ENCODE measurements at places on chromosomes 7 and 10.

DNA sequence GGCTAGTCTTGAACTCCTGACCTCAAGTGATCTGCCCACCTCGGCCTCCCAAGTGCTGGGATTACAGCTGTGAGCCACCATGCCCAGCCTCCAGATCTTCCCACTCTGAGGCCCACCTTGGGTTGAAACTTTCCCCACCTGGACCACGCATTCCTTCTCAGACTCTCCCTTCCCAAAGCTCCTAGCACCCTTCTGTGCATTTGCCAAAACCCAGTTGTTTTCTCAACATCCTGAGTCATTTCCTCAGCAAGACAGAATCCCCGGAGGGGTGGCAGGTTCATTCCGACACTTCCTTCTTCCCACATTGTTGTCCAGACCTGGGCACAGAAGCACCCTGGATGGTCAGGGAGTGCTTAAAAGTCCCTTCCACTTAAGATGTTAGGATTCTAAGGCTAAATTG, 28.9 kb downstream of the BAG3 start:
- DNase-seq: no peak

GRCh38 chr7:25005658-25006057, 25.7 kb upstream of the OSBPL3 start:
- no peak for DNase-seq

- no peak for DNase-seq
These were observed 119.9 kb downstream of the PAXIP1 start for GRCh38 chr7:154882931-154883474.

DNA sequence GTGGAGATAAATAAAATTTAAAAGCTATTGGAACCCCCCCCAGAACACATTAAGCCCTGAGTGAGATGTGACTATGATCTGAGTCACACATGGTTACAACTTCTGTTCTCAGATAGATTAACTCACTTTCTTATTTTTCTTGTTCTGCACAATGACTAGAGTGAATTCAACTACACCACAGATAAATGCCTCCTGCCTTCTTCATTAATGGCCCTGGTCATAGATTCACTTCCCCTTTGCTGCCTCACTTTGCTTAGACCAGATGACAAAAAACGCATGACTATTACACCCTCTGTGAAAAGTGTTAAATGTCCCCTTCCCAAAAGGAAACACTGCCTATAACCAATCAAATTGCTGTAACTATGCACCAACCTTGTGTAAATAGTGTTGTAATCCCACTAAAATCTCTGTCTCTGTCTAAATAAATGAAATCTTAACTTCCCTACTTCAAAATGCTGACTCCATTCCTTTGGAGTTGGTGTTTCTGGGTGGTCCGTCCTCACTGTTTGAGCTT, 49.4 kb downstream of the AKR1D1 start:
- DNase-seq: no peak

DNA sequence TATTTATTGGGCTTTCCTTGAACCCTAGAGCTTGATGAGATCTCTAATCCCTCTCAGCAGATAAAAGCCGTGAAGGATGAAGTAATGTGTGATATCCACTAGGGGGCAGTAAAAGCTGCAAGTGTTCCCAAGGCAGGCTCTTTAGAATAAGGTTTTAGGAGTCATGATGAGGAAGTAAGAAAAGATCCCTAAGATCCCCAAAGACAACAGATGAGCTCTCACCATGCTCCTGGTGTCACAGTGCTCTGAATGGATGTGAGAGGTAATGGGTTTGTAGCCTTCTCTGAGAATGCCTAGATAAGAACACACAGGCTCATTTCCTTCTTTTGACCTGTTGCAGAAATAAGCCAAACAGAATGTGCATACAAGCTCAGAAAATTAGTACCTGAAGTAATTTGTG, 70.4 kb upstream of the ITPRID1 start:
- DNase-seq: no peak

DNA sequence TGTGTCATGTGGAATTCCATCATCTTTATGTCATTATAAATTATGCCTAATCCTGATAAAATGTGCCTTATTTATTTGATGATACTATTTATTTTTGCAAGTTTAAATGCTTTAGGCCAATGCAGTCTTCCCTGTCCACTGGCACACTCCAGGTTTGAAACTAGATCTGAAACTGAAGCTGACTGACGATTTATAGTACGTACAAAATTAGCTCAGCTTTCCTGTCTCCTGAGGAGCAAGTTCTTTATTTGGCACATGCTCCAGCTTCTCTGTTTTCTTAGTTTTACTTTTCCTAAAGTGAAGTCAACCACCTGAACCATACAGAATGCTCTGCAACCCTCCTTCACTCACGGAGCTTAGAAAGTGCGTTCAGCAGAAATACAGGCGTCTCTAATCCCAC, 164.1 kb downstream of the HECW1 start:
- no peak for DNase-seq

GRCh38 chr10:106401967-106402366, 762.5 kb downstream of the SORCS1 start:
- no peak for DNase-seq

DNA sequence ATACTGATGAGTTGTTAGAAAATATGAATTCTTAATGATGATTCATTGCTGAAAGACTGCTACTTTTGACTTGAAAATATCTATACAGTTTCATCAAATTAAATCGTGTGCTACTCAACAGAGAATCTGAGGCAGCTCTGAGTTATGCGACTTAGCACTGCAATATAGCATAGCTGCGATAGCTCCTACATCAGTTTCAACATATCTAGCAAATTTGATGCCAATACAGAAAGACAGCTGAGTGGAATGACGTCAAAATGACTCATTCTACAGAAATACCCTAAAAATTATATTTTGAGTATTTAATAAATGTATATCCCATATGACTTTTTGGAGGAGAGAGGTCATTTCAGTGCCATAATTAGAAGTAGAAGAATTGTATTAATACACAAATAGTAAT, 1.1 kb upstream of the TARP start:
- DNase-seq: no peak

DNA sequence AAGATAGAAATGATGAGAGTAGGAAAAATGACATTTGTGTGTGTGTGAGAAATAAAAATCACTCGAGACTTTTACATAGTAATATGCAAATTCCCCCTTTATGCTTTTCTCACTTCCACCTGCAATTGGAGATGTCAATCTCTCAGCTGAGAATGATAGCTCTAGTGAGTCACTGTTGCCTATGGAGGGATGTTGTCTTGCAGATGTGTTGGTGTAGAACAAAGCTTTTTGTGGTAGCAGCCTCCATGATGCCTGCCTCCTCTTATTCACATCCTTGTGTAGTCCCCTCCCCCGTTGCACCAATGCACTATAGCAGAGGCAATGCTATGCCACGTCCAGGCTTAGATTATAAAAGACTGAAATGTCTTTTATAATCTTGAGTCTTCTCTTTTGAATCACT, 33.8 kb downstream of the SPAG6 start:
- DNase-seq: no peak
